ENCODE measurements at places on chromosomes 16 and 17. TPM values are rescaled to one million over a fixed set of nuclear protein-coding genes. Genes with fewer than 3 reads are reported as not detected.

Gene SCN4A
- 0.32 TPM for total RNA-seq

Gene MAF
- 375 TPM for total RNA-seq

Gene AANAT
- not detected for total RNA-seq

GRCh38 chr17:45339646-45340605, 23.1 kb upstream of the MAP3K14 start:
- ATAC-seq = no peak

GRCh38 chr17:60080545-60080944, 1.8 kb upstream of the HEATR6 start:
- no peak for ATAC-seq
